8988T (cell line): ENCODE measurements at places on chromosomes 5 and 9.

DNA sequence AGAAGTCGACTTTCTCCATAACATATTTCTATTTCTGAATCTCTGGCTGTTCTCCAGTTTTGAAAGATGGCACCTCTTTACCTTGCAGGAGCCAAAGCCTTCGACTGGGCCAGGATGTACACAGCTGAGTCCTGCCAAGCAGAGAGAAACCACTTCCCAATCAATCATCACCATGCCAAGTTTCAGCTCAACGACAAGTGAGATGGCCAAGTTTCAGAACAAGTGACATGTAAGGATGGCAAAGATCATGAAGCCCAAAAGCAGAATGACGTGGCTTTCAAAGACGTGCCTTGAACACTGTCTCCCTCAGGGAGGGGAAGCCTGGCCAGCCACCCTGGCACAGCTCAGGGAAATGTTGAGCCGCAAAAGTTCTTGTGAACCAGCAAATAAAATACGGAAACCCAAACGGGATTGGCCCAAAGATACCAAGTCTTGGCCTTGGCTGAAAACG, 17.7 kb downstream of the STK10 start:
- no peak for DNase-seq

- DNase-seq = no peak
Observed at GRCh38 chr5:169696621-169697510, 59.8 kb downstream of the DOCK2 start.

DNA sequence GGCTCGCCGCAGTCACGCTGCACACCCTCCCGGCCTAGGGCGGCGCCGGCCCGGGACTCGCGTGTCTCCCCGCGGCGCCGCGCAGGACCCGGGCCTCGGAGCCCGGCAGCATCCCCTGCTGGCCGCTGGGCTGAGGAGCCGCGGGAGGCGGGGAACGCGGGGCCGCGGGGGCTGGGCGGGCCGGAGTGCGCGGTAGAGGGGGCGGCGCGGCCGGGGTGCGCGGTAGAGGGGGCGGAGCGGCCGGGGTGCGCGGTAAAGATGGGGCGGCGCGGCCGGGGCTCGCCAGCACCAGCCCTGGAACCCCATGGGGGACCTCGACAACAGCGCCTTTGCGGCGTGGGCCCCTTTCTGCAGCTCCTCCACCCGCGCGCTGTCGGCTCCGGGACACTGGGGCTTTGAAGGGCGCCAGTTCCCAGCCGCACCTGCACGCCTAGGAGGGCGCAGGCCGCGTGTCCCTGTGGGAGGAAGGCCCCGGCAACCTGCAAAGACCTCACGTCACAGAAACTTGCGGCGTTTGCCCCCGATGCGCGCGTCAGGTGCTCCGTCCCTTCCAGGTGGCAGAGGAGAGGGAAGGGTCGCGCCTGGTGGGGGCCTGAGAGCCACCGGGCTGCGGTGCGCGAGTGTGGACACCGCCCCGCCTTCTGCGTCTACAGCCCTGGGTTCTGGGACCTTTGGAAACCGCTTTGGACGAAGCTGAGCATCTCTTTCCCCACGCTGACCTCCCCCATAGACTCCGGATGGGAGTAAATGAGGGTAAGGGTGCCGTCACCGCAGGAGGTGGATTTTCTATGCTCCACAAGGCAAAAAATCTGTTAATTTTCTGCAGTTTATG, 49.6 kb downstream of the NSUN2 start:
- DNase-seq = peak; percentile 33

- no peak for DNase-seq
Observed at GRCh38 chr5:84718377-84718776, 333.7 kb upstream of the EDIL3 start.

- no peak for DNase-seq
Observed at GRCh38 chr5:62143268-62144229, 162.5 kb upstream of the KIF2A start.

- no peak for DNase-seq
Observed at GRCh38 chr9:89748831-89749499, 144.2 kb downstream of the GADD45G start.

DNA sequence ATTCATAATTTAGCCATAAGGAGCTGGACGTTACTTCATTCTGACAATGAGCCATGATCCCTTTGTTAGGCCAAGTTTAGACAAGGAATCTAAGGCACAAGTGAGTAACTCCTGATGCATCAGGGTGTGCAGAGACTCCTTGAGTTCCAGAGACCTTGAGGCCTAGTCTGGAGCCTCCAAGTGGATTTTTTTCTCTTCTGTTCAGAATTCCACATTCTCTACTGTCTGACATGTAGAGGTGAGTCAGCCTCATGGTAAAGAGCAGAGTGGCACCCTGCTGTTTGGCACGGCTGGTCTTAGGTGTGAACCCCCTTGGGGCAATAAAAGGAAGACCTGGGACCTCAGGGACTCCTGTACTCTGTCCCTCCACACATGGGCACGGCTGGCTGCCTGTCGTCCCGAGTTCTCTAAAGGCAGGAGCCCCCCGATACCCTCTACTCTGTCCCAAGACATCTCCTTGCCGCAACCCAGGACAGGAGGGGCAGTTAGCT, 22.0 kb upstream of the TGFBI start:
- peak; percentile 40 for DNase-seq

GRCh38 chr9:93276973-93277372, 93.0 kb downstream of the WNK2 start:
- DNase-seq = no peak

DNA sequence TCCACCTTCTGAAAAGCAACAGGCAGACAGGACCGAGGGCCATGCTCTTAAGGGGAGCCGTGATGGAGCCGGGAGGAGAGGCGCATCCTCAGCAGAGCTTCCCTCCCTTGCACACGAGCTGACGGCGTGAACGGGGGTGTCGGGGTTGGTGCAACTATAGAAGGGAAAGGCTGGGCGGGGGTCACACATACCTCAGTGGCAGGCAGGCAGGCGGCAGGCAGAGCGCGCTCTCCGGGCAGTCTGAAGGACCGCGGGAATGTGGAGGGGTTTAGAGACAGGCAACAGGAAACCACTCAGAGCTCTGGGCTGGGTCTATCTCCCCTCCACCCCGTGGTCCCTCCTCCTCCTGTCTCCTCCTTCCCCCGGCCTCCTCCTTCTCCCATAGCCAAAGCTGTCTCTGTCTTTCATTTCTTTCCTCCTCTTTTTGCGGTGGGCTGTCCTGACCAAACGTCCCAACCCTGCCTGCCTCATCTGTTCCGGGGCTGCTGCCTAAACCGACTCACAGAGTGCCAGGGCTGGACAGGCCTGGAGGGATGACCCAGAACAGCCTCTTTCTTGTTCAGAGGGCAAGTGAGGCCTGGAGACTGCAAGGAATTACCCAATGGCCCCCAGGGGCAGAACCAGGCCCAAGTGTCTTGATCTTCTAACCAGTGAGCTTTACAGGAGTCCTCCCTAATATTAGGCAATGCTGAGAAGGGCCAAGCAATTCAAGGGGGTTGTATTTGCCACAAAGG, at the start of gene SPARC:
Gene SPARC, minus strand, starts transcription at position 242 of the 734 bp plus-strand sequence. CDS start 10,727 bp downstream, outside the sequence.
- no peak for DNase-seq

- no peak for DNase-seq
Observed at GRCh38 chr9:26375448-26375847, 517.2 kb downstream of the CAAP1 start.

- DNase-seq = no peak
Observed at GRCh38 chr5:157915638-157916037, 56.7 kb upstream of the CLINT1 start.
